ENCODE measurements at places on chromosomes 3 and 15.

- H3K27me3 ChIP-seq: no peaks in the 10 kb centered on the region
- no peak for DNase-seq
- no peak overlapping the region for H3K4me3 ChIP-seq
- H3K27ac ChIP-seq: no peak overlapping the region
- H3K36me3 ChIP-seq: no peaks in the 10 kb centered on the region
- H3K4me1 ChIP-seq: no peaks in the 10 kb centered on the region
These were observed 36.3 kb downstream of the BCHE start for GRCh38 chr3:165800970-165801369.

DNA sequence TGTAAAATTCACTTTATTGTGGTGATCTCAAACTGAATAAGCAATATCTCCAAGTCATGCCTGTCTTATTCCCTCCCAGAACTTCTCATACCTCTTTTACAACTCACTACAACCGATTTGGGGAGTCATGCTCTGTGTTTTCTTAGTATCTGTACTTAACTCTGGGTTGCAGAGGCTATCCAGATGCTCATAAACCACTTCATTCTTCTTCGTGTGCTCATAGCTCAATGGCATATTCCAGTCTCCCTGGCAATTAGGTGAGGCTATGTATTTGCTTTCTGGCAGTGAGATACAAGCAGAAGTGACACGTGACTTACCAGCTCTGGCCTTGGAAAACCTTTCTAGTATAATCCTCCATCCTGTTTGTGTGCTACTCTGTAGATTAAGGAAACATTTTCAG, 360.9 kb downstream of the ZNF385D start:
- no peaks in the 10 kb centered on the region for H3K27me3 ChIP-seq
- DNase-seq: no peak
- no peaks in the 10 kb centered on the region for H3K4me1 ChIP-seq
- no peak overlapping the region for H3K27ac ChIP-seq
- no peak overlapping the region for H3K4me3 ChIP-seq

DNA sequence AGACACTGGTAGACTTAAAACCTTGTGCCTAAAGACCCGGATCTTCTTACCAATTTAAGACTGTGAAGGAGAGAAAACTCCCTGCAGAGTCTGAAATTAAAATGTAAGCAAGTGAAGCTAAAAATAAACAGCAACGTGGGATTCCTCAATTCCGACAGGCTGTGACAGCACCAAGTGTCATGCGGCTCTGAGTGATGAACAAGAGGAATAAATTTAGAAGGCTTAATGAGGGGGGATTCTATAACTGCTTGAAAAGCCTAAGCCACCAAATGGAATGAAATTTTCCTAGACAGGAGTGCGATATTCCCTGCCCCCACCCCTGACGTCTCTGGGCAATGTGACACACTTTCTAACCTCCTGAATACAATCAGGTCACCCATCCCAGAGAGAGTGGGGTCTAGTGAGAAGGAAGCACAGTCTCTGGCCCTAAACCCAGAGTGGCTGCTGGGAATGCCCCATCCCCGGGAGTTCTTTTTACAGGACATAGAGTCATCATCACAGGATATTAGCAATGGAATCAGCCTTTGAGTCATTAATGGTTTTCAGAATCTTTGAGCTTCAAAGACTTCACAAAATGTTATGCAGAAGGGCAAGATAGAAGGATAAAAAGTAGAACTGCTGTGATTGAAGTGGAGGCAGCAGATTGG, 114.3 kb downstream of the EDEM1 start:
- H3K4me1 ChIP-seq: peaks cover 20% of the 10 kb centered on the region
- H3K27me3 ChIP-seq: no peaks in the 10 kb centered on the region
- H3K4me3 ChIP-seq: no peak overlapping the region
- H3K27ac ChIP-seq: no peak overlapping the region

- H3K4me3 ChIP-seq: no peak overlapping the region
- no peaks in the 10 kb centered on the region for H3K27me3 ChIP-seq
- no peaks in the 10 kb centered on the region for H3K4me1 ChIP-seq
- DNase-seq: no peak
- no peak overlapping the region for H3K27ac ChIP-seq
These were observed 35.2 kb downstream of the ATR start for GRCh38 chr3:142543307-142543706.

GRCh38 chr15:63597038-63597790, at the start of gene FBXL22:
Gene FBXL22, plus strand, starts transcription at chr15:63597387. Its CDS starts 6 bp downstream, at chr15:63597393.
- peaks cover 52% of the 10 kb centered on the region for H3K4me1 ChIP-seq
- H3K27me3 ChIP-seq: no peaks in the 10 kb centered on the region
- no peak within 1 kb of the TSS for H3K4me3 ChIP-seq
- H3K36me3 ChIP-seq: peaks cover 11% of the 10 kb centered on the region
- H3K27ac ChIP-seq: no peak within 1 kb of the TSS
- no peak for DNase-seq

- no peaks in the 10 kb centered on the region for H3K36me3 ChIP-seq
- H3K4me1 ChIP-seq: peaks cover 16% of the 10 kb centered on the region
- H3K27me3 ChIP-seq: no peaks in the 10 kb centered on the region
These were observed 101.4 kb upstream of the TRPM1 start for GRCh38 chr15:31202953-31203352.

- no peaks in the 10 kb centered on the region for H3K27me3 ChIP-seq
- H3K36me3 ChIP-seq: no peaks in the 10 kb centered on the region
- H3K4me1 ChIP-seq: no peaks in the 10 kb centered on the region
- H3K27ac ChIP-seq: no peak overlapping the region
- no peak for DNase-seq
- no peak overlapping the region for H3K4me3 ChIP-seq
These were observed 482.7 kb upstream of the MCTP2 start for GRCh38 chr15:93748710-93749109.

DNA sequence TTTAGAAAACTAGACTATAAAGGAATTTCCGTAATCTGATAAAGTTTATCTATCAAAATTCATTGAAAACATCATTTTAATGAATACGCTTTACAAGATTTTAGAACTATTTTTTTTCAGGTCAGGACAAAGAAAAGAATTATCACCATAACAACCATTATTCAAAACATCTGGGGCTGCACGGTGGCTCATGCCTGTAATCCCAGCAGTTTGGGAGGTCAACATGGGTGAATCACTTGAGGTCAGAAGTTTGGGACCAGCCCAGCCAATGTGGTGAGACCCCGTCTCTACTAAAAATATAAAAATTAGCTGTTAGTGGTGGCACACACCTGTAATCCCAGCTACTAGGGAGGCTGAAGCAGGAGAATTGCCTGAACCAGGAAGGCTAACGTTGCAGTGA, 260.4 kb downstream of the WNT5A start:
- no peak overlapping the region for H3K4me3 ChIP-seq
- DNase-seq: no peak

- H3K36me3 ChIP-seq: no peaks in the 10 kb centered on the region
- no peaks in the 10 kb centered on the region for H3K27me3 ChIP-seq
- no peaks in the 10 kb centered on the region for H3K4me1 ChIP-seq
These were observed 174.2 kb downstream of the PDE8A start for GRCh38 chr15:85155857-85156256.

DNA sequence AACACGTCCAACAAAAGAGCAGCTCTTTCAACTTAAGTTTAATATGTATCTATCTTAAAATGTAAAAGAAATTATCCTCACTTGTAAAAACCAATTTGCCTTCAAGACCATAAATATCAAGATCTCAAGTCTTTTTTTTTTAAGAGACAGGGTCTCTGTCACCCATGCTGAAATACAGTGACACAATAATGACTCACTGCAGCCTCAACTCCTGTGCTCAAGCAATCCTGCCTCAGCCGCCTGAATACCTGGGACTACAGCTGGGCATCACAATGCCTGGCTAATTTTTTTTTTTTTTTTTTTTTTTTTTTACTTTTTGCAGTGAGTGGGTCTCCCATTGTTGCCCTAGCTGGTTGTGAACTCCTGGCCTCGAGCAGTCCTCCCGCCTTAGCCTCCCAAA, 26.0 kb downstream of the ACAP2 start:
- H3K36me3 ChIP-seq: 0 out of 2 replicates have a peak, but pooled peaks cover 8% of the 10 kb centered on the region
- no peaks in the 10 kb centered on the region for H3K27me3 ChIP-seq
- no peak overlapping the region for H3K27ac ChIP-seq

GRCh38 chr3:129240436-129240835, 9.0 kb upstream of the COPG1 start:
- H3K4me3 ChIP-seq: no peak overlapping the region
- H3K36me3 ChIP-seq: no peaks in the 10 kb centered on the region
- peaks cover 3% of the 10 kb centered on the region for H3K4me1 ChIP-seq

GRCh38 chr3:35071772-35072171, 567.6 kb upstream of the ARPP21 start:
- no peak overlapping the region for H3K4me3 ChIP-seq
- H3K27ac ChIP-seq: no peak overlapping the region
- no peaks in the 10 kb centered on the region for H3K27me3 ChIP-seq

- H3K36me3 ChIP-seq: no peaks in the 10 kb centered on the region
- no peak overlapping the region for H3K4me3 ChIP-seq
- no peak overlapping the region for H3K27ac ChIP-seq
- no peaks in the 10 kb centered on the region for H3K27me3 ChIP-seq
- no peak for DNase-seq
- no peaks in the 10 kb centered on the region for H3K4me1 ChIP-seq
These were observed 87.7 kb downstream of the IGF1R start for GRCh38 chr15:98735895-98736617.

DNA sequence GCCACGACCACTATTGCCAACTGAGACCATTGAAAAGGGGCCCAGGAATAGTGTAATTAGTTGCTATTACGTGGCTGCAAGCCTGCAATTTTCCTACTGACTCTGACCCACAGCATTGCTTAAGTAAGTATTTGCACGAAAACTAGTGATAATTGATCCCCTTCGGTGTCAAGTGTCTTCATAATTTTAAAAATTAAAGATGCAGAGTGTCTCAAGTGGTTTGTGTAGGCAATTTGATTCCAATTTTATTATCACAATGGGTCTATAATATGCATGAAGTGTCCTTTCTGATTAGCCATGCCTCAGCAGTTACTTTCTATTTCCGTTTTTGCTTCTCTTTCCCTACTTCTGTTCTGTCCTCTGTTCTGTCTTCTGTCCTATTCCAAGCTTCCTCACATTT, 259.2 kb downstream of the C3orf38 start:
- H3K27me3 ChIP-seq: no peaks in the 10 kb centered on the region
- no peak overlapping the region for H3K27ac ChIP-seq
- H3K36me3 ChIP-seq: no peaks in the 10 kb centered on the region
- no peaks in the 10 kb centered on the region for H3K4me1 ChIP-seq

GRCh38 chr15:25863111-25863967, at the start of gene ATP10A:
Gene ATP10A, minus strand, starts transcription at chr15:25863327. Its CDS starts 231 bp downstream, at chr15:25863096.
- H3K27ac ChIP-seq: no peak within 1 kb of the TSS
- DNase-seq: no peak
- H3K4me3 ChIP-seq: no peak within 1 kb of the TSS
- H3K4me1 ChIP-seq: no peaks in the 10 kb centered on the region
- no peaks in the 10 kb centered on the region for H3K27me3 ChIP-seq

All from Karpas-422 (cell line).